ENCODE measurements at places on chromosomes 12 and 14. TPM values are rescaled to one million over a fixed set of nuclear protein-coding genes. Genes with fewer than 3 reads are reported as not detected.

The PIP4P1 gene
- 38.8 TPM for total RNA-seq

The TAS2R42 gene
- total RNA-seq: 0.71 TPM

The GRIP1 gene
- total RNA-seq: 12.9 TPM

The TNS2 gene
- 138 TPM for total RNA-seq

The C12orf50 gene
- 24.8 TPM for total RNA-seq

The GDF3 gene
- not detected for total RNA-seq

The NELL2 gene
- total RNA-seq: 10.6 TPM

The CLEC9A gene
- total RNA-seq: 5.4 TPM

The SRRM4 gene
- 0.37 TPM for total RNA-seq

The SMIM41 gene
- 15.6 TPM for total RNA-seq

The PIWIL1 gene
- total RNA-seq: 71.7 TPM

The SLC17A8 gene
- 0.08 TPM for total RNA-seq

The CAPZA3 gene
- total RNA-seq: 186 TPM

The RFLNA gene
- total RNA-seq: 0.31 TPM

The MANSC4 gene
- total RNA-seq: 3.4 TPM

The CMKLR1 gene
- total RNA-seq: 4.8 TPM

The CPNE8 gene
- total RNA-seq: 12.6 TPM

The DDN gene
- 0.31 TPM for total RNA-seq

The LGMN gene
- 58.1 TPM for total RNA-seq

The RITA1 gene
- 22.1 TPM for total RNA-seq

The BATF gene
- total RNA-seq: 0.63 TPM

The SLC6A15 gene
- total RNA-seq: 3.1 TPM

The DLK1 gene
- total RNA-seq: 59.4 TPM

The OR4E2 gene
- total RNA-seq: not detected

The KRT77 gene
- total RNA-seq: 0.74 TPM

The CD69 gene
- 2.1 TPM for total RNA-seq

The ARID2 gene
- total RNA-seq: 72.4 TPM

The CLSTN3 gene
- total RNA-seq: 22.7 TPM

The LRRC10 gene
- 0.12 TPM for total RNA-seq

The FAR2 gene
- total RNA-seq: 5.1 TPM

The CACNA1C gene
- 20.3 TPM for total RNA-seq

The TTC6 gene
- total RNA-seq: 11.2 TPM

The TSPAN19 gene
- total RNA-seq: 2.4 TPM

The CMTM5 gene
- total RNA-seq: 0.81 TPM

The ADSS1 gene
- 48.7 TPM for total RNA-seq

The GNPNAT1 gene
- total RNA-seq: 19.9 TPM

The MYO1H gene
- 3.7 TPM for total RNA-seq

The RIMBP2 gene
- total RNA-seq: 10.0 TPM

The TPPP2 gene
- total RNA-seq: 94.3 TPM

The HOTAIR gene
- total RNA-seq: 8.6 TPM

The FRMD6 gene
- total RNA-seq: 59.2 TPM

The MYH6 gene
- total RNA-seq: 0.12 TPM

The REC8 gene
- 55.9 TPM for total RNA-seq

All from testis (tissue), 5 donors.